ENCODE measurements at places on chromosomes 1 and 21.

- no peak for DNase-seq
Observed at GRCh38 chr1:1528301-1529267, 11.8 kb downstream of the TMEM240 start.

DNA sequence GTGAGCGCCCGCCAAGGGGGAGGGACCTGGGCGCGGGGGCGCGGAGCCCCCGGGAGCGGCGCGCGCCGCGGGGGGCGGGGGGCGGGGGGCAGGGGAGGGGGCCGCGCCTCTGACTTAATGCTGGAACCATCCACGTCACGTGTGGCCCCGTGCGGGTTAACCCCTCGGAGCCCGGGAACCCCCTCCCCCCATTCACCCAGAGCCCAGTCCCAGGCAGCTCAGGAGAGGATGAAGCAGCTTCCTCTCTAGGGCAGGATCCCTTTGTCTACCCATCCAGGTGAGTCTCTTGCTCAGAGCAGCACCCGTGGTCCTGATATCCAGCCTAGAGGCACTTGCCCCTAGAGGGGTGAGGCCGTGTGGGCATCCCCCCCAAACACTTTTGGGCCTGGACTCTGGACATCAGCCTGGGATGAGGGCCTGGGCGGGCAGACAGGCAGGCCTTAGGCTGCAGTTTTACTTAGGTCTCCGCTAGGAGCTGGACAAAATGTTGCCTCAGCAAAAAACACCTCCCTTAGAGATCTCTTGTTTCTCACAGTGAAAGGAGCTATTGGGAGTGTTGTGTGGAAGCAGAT, at the start of gene ALX3:
TSS of gene ALX3 (minus strand) at position 2 of the 572 bp plus-strand sequence. CDS start 60 bp downstream, outside the sequence.
- DNase-seq: no peak

GRCh38 chr1:77697441-77697840, 15.0 kb upstream of the ZZZ3 start:
- no peak for DNase-seq

DNA sequence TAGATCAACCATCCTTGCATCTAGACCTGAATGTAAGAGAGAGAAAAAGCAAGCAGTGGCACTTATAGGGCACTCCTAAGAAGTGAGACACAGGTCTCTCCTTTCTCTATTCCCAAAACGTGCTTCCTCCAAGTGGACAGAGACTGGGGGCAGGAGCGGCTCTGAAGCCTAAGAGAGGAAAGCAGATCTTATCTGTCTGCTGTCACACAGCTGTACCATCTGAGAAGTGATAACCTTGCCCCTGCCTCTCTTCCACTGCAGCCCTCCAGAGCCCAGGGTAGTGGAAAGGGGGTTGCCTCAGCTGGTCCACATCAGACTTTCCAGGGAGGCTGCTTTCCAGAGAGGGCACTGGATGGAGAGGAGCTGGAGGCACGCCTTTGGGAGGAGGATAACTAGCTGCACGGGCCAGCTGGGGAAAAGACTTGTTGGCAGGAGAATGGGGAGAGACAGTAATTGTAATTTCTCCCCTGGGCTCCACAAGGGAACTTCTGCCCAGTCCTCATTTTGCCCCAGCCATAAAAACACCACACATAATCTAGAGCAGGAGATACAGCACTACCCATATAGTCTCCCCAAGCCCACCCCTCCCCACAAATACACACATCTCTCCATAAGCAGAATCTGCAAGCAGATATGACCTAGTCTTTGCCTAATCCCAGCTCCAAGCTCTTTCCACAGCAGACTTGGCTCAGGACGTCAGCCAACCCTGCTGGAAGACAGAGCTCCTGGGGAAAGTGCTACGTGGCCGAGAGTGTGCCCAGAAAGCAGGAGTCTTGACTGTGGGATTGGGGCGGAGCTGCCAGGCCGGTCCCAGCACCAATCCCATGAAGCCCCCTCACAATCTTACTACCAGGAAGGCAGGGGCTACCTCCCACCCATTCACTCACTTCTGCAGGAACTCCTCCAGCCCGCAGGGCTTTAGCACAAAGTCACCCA, 31.2 kb downstream of the PIK3C2B start:
- no peak for DNase-seq

Data from CD4-positive, alpha-beta T cell treated with Interleukin-15 for 4 hours (primary cell).